ENCODE measurements at places on chromosomes 6 and 20. TPM values are rescaled to one million over a fixed set of nuclear protein-coding genes. Genes with fewer than 3 reads are reported as not detected.
A peak's percentile ranks its signal among the peaks of the same experiment; 100 is the strongest.

The SLA2 gene
- 0.42 TPM for total RNA-seq

- H3K27ac ChIP-seq: no peak overlapping the region
- no peaks in the 10 kb centered on the region for H3K36me3 ChIP-seq
- peaks cover 12% of the 10 kb centered on the region for H3K4me1 ChIP-seq
- DNase-seq: no peak
- H3K27me3 ChIP-seq: no peaks in the 10 kb centered on the region
Observed at GRCh38 chr20:25030007-25030648, 27.8 kb downstream of the ACSS1 start.

GRCh38 chr6:35381132-35381531 is 38.8 kb downstream of the PPARD start:
- peaks cover 5% of the 10 kb centered on the region for H3K4me1 ChIP-seq
- no peaks in the 10 kb centered on the region for H3K36me3 ChIP-seq
- no peak overlapping the region for H3K4me3 ChIP-seq
- H3K27me3 ChIP-seq: no peaks in the 10 kb centered on the region
- no peak for DNase-seq

GRCh38 chr6:157376706-157377230 is 4.2 kb upstream of the ZDHHC14 start:
- no peak for DNase-seq
- H3K4me3 ChIP-seq: no peak overlapping the region
- no peak overlapping the region for H3K27ac ChIP-seq
- peaks cover 7% of the 10 kb centered on the region for H3K4me1 ChIP-seq
- H3K36me3 ChIP-seq: no peaks in the 10 kb centered on the region
- no peaks in the 10 kb centered on the region for H3K27me3 ChIP-seq

DNA sequence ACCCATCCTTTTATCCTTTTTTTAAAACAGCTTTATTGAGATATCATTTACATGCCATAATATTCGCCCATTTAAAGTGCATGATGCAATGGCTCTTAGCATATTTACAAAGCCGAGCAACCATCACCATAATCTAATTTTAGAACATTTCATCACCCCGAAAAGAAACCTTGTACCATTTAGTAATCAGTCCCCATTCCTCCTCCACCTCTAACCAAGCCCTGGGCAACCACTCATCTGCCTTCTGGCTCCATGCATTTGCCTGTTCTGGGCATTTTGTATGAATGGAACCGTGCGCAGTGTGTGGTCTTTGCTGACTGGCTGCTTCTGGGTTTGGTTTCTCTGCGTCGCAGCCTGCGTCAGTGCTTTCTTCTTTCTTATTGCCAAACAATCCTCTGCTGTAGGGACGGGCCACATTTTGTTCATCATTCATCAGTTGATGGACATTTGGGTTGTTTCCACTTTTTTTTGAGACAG is 10.2 kb upstream of the EEF1A2 start:
- H3K4me3 ChIP-seq: no peak overlapping the region
- no peak overlapping the region for H3K27ac ChIP-seq
- no peaks in the 10 kb centered on the region for H3K27me3 ChIP-seq
- H3K4me1 ChIP-seq: no peaks in the 10 kb centered on the region
- no peak for DNase-seq

- DNase-seq: peak; percentile 23
- no peak overlapping the region for H3K4me3 ChIP-seq
- no peaks in the 10 kb centered on the region for H3K27me3 ChIP-seq
- no peak overlapping the region for H3K27ac ChIP-seq
- peaks cover 6% of the 10 kb centered on the region for H3K4me1 ChIP-seq
Observed at GRCh38 chr20:53899351-53900167, 170.8 kb downstream of the BCAS1 start.

The NOTCH4 gene
- total RNA-seq: 10.7 TPM

DNA sequence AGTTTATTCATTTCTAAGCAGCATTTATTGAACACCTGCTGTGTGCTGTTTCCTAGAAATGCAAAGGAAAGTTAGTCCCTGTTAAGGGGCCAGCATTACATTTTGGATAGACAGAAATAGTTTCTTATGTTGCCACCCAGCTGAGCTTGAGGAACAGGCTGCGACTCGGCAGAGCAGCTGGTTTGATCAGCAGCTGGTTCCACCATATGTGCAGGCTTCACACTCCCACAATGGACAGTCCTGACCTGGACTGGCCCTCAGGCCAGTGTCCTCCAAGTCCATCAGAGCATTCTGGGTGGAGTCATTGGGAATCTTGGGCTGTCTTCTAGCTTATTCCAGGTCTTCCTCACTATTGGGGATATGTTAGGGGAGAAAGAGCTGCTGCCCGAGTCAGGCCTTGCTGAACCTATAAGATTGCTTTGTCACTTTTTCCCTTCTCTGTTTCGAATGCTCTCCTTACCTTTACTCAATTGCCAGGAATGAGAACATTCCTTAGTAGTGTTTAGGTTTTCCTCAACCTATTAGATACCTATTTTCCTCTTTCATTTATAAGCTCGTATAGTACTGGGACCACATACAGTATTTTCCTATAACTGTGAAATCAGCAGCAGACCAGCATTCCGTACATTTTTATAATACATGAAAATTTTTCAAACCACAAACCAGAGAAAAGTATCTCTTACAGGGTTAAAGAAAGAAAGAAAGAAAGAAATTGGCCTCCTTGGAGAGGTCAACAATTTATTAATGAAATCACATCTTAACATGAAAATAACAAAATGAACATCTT is 203.0 kb downstream of the FARS2 start:
- no peaks in the 10 kb centered on the region for H3K4me1 ChIP-seq
- H3K27me3 ChIP-seq: no peaks in the 10 kb centered on the region
- H3K27ac ChIP-seq: no peak overlapping the region
- no peak overlapping the region for H3K4me3 ChIP-seq
- no peak for DNase-seq

The FOXS1 gene
- 1.4 TPM for total RNA-seq

The POM121L2 gene
- total RNA-seq: not detected

DNA sequence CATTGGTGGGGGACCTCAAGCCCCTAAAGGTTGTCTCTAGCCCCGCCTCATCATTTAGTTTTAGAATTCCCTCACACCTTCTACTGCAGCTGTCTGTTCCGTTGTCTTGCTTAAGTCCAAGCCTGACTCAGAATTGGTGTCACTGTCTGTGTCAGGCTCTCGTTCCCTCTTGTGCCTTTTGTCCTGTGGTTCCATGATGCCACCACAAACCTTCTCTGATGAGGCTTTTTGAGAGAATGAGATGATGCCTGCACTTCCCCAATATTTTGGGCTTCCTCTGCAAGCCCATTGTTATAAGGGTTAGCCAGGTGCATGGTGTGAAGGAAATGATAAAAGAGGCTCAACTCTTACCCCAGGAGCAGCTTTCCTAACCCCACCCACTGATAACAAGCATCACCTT is 8.1 kb upstream of the AKIRIN2 start:
- H3K4me1 ChIP-seq: no peaks in the 10 kb centered on the region
- H3K27ac ChIP-seq: no peak overlapping the region
- DNase-seq: no peak
- no peaks in the 10 kb centered on the region for H3K27me3 ChIP-seq

The RIPOR2 gene
- total RNA-seq: 6.1 TPM

The COL20A1 gene
- total RNA-seq: 0.09 TPM

DNA sequence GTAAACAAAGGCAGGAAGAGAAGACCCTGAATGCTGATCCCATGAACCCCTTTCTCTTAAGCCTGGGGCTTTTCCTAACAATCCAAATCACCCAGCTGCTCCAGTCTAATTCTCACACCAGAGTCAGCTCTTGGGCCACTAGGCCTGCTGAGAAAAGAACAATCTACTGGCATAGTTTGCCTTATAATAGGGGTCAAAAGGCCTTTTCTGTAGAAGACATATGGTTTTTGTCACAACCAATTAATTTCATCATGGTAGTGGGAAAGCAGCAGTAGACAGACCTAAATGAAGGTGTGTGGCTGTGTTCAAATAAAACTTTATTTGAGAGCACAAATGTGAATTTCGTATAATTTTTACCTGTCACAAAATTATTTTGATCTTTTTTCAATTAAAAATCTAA is 994.7 kb upstream of the EPHA7 start:
- H3K4me1 ChIP-seq: no peaks in the 10 kb centered on the region
- no peak for DNase-seq
- no peak overlapping the region for H3K27ac ChIP-seq
- no peaks in the 10 kb centered on the region for H3K36me3 ChIP-seq
- no peak overlapping the region for H3K4me3 ChIP-seq
- no peaks in the 10 kb centered on the region for H3K27me3 ChIP-seq
